Stimulated activated CD4-positive, alpha-beta T cell treated with anti-CD3 and anti-CD28 coated beads, TNF-alpha, amount 100 ng/mL, for 1 hour (primary cell): ENCODE measurements at places on chromosomes 11 and 22.

DNA sequence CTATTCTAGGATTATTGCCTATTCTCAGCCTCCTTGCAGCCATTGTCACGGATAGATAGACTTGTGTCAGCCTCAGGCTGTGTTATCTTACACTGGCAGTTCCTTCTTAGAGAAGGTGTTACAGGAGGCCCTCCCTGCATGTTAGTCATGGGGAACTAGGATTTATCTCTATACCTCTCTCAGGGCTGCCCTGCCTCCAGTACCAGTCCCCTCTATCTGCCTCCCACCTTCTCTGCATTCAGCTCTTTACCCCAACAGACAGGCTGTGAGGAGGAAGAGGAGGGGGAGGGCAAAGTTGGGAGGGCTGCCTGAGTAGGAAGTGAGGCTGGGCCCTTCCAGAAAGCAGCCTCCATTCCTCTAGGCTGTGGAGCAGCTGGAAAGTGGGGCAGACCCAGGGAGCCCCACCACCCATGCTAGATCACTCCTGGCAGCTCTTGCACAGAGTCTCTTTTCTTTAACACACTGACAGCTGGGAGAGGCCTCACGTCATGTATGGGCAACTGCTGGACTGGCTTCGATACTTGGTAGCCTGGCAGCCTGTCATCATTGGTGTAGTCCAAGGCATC lies 2.9 kb upstream of the IL18BP start:
- no peak for DNase-seq

- no peak for DNase-seq
Measured at GRCh38 chr22:42544686-42545085, 9.1 kb upstream of the SERHL2 start.

- no peak for DNase-seq
Measured at GRCh38 chr11:113596658-113597057, 109.5 kb downstream of the TMPRSS5 start.

GRCh38 chr11:66478729-66479393 lies 1.4 kb upstream of the DPP3 start:
- no peak for DNase-seq

- no peak for DNase-seq
Measured at GRCh38 chr11:22199243-22199642, 6.4 kb downstream of the ANO5 start.

- no peak for DNase-seq
Measured at GRCh38 chr11:45212566-45213315, 66.3 kb downstream of the PRDM11 start.

DNA sequence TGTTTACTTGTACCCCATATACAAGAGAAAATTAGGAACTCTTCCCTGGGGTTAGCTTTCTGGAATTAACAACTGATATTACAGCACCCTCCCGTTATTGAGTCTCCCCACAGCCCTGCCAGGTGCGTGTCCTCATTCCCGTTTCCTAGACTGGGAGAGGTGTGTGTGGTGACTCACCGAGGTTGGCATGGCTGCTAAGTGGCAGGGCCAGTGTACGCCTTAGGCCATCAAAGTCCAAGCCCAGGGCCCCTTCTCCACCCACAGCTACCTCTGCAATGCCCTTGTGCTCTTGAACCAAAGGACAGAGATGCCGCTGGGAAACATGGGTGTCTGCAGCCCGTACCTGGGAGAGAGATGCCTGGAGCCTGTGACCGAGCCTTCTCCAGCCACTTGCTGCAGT lies 12.3 kb downstream of the IFT27 start:
- DNase-seq, result no peak

GRCh38 chr11:115897707-115898106 lies 393.5 kb upstream of the CADM1 start:
- DNase-seq, result no peak

DNA sequence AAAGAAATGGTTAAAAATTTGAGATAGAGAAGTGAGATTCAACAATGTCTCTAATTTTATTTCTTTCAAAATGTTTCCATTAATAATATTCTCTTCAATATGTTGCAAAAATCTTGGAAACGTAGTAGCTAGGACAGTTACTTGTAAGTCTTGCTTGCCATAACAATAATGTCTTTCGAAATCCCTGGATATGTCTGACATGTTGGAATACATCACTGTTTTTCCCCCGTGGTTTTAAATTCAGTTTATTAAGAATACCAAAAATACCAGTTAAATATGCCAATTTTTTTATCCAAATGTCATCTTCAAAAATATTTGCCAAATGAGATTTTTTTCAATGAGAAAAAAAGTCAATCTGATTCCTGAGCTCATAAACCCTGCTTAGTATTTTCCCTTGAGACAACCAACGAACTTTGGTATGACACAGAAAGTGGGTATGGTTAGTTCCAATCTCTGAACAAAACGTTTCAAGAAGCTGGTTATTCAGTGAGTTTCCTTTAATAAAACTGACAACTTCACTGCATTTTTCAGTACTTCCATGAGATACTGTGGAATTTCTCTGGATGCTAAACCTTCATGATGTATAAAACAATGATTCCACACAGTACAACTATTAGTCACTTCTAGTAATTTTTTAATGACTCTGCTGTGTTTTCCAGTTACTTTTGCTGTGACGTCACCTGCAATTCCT lies 36.7 kb upstream of the AMPD3 start:
- DNase-seq, result no peak

- peak; percentile 47 for DNase-seq
Measured at GRCh38 chr22:22959147-22959827, 71.7 kb downstream of the IGLL5 start.

- no peak for DNase-seq
Measured at GRCh38 chr11:75986966-75987365, 172.0 kb downstream of the UVRAG start.

DNA sequence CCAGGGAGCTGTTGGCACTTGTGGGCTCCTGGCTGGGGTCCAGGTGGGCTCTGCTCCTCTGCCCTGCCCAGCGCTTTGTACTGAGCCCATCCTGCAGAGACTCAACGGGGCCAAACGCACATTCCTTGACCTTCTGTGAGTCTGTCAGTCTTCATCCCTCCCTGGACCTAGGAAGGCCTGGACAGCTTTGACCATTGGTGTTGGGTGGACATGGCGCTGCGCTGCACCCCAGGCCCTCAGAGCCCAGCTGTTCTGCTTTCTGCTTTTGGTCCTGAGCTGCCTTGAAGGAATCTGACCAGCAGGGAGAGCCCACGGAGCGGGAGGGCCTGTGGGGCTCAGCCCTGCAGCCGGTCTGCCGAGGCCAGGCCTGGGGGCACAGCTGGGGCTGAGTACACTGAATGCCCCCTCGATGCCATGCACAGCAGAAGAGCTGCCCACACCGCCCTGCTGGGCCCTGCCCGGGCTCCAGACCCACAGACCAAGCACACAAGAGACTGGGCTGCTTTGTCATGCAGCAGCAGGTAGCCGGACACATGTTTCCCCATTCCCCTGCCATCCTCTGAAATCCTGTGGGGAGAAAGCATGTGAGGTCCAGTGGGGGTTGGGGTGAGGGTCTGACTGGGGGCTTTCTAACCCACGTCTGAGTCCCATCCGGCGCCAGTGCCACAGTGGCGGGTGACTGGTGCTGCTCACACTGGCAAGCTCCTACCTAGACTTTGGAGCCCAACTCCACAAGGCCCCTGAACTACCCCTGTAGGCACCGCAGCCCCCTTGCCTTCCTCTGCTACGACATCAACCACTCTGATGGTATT lies 24.1 kb upstream of the CCDC188 start:
- DNase-seq, result no peak

DNA sequence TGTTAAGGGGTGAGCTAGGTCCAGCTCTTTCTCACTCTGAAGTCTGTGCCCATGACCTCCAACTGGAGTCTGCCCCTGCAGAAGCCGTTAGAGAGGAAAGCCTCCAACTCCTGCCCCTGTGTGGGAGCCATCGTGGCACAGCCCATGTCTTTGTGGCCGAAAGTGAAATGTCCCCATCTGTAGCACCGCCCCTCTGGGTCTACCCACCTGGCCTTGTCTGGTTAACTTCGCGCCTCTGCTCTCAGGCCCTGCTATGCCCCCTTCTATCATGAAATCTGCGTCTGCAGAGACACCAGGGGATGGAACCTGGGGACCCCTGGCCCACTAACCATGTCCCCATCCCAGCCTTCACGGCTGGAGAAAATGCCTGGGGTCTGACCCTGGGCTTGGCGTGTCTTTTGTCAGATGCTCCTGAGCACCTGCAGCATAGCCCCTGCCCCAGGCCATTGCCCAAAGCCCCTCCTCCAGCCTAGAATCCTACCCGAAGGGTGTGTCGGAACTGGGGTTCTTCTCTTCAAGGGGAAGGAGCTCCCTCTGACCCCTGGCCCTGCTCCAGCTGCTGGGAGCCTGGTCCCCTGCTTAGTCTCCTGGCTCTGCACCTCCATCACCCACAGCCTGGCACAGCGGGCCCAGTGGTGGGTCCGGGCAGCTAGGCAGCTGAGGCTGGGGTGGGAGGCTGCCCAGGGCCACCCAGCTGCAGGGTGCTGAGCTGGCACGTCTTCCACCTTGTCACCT lies 35.8 kb upstream of the HMOX1 start:
- DNase-seq, result no peak

DNA sequence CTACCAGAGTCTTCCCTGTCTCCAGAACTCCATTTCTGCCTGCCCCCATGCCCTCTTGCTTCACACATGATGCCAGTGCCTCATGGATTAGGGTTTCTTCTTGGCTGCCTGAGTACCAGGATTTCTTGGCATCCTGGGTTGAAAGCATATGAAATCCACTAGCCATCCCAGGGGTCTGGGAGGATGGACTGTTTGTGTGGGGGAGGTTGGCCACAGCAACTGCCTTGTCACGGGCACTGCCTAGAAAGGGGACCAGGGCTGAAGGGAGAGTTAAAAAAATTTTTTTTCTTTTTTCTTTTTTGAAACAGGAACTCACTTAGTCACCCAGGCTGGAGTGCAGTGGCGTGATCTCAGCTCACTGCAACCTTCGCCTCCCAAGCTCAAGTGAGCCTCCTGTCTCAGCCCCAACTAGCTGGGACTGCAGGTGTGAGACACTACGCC lies 4.2 kb downstream of the USP35 start:
- DNase-seq, result no peak

- no peak for DNase-seq
Measured at GRCh38 chr22:25068707-25069106, 116.2 kb downstream of the KIAA1671 start.

DNA sequence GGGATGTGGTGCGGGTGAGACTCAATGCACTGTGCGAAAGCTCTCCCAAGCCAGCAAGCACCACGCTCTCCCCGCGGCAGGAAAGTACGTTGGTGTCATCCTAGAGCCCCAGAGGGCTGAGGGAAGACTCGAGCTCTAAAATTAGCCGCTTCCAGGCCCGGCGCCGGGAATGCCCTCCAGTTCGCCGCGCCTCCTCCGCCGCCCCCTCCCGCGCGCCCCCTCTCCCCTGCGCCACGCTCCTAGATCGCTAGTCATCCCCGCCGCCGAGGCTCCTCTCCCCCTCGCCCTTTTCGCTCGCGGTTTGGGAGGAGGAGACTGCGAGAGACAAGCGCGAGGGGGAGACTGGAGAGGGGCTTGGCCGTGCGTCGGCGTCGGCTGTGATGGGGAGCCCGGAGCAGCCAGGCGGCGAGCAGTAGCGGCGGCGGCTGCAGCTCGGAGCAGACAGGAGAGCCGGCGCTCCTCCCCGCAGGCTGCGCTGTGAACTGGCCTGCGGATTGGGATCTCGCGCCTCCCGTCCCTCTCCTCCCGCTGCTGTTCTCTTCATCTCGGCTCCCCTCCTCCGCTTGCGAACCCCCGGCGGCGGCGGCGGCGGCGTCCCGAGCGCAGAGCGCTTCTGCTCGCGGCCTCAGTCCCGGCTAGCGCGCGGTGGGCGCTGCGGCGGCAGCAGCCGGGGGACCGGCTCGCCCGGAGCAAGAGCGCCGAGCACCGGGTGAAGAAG lies at the start of gene FAT3:
TSS of gene FAT3 (plus strand) at position 412 of the 718 bp plus-strand sequence. CDS start 127,295 bp downstream, outside the sequence.
- DNase-seq, result no peak

DNA sequence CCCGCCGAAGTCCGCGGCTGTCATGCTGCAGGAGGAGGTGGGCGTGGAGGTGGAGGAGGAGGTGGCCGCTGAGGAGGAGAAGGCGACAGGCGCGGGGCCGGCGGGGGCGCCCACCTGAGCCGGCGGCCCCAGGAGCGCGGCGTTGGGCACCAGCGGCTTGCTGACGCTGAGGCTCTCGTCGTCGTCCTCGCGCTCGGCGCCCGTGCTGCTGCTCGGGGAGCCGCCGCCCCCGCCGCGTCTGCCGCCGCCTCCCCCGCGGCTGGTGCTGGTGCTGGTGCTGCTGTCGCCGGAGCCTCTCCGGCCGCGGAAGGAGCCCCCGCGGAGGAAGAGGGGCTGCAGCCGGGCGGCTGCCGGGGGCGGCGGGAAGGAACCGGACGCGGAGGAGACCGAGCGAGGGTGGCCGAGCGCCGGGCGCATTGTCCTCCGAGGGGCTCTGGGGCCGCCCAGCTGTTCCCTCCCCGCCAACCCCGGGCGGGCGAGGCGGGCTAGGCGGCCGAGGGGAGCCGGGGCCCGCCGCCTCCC lies 388 bp downstream of the TMEM121B start:
- DNase-seq, result no peak

GRCh38 chr11:57637626-57638004 lies 12.1 kb downstream of the YPEL4 start:
- DNase-seq, result no peak

DNA sequence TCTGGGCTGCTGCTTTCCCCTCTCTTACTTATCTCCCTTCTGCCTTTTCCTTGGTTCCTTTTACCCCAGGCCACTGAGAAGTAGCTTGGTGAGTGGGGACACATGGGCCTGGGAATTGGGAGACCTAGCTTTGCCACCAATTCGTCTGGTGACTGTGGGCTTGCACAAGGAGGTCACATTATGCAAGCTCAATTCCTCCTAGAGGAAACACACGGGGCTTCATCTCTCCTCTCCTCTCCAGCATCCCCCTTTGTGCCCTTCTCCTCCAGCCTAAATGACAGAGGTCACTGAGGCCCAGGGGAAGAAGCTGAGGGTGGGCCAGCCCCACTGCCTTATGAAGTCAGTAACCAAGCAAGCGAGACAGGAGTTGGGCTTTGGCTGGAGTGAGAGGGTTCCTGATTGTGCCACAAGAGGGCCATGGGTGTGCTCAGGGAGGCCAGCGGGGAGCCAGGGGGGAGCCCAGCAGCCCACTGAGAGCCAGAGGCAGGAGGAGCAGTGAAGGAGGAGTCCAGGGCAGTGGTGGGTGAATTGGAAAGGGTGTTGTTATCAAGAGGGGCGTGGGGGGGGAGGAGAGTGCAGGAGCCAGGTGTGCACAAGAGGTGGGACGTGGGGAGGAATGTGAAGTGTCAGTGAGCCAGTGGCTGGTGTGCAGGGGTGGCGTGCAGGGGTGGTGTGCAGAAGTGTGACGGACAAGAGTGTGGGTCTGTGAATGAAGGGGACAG lies 2.0 kb downstream of the CLCF1 start:
- no peak for DNase-seq

DNA sequence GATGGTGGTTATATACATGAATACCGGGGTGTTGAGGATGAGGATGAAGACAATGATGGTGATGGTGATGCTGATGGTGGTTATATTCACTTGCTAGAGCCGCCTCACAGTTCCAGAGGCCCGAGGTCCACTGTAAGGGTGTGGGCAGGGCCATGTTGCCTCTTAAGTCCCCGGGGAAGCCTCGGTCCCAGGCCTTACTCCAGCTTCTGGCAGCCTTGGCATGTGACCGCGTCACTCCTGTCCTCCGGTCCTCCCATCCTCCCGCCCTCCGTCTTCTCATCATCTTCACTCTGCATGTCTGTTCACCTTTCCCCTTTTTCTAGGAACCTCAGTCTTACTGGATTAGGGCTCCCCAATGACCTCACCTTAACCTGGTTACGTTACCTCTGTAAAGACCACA lies 54.6 kb downstream of the IGLL1 start:
- no peak for DNase-seq
